Stimulated activated CD8-positive, alpha-beta memory T cell treated with anti-CD3 and anti-CD28 coated beads, Interleukin-12 subunit alpha, Interleukin-12 subunit beta, amount 100 ng/mL, for 4 hours (primary cell): ENCODE measurements at places on chromosomes 1 and 21.

DNA sequence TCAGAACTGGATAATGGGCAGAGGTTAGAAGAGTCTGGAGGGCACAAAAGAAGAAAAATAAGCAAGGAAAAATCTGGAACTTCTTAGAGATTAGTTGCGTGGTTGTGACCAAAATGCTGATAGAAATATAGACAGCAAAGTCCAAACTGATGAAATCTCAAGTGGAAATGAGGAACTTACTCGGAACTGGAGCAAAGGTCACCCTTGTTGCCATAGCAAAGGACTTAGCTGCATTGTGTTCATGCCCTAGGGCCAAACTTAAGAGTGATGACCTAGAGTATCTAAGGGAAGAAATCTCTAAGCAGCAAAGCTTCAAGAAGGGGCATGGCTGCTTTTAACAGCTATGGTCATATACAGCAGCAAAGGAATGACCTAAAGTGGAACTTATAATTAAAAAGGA is 180.0 kb downstream of the TTLL7 start:
- no peak for DNase-seq

GRCh38 chr1:209767706-209768105 is 11.9 kb downstream of the TRAF3IP3 start:
- no peak for DNase-seq

- no peak for DNase-seq
Observed at GRCh38 chr1:10152709-10153284, 57.6 kb upstream of the KIF1B start.

- no peak for DNase-seq
Observed at GRCh38 chr1:161229896-161230295, 4.0 kb downstream of the TOMM40L start.

GRCh38 chr1:62247391-62248168 is 52.9 kb downstream of the L1TD1 start:
- DNase-seq: no peak

- no peak for DNase-seq
Observed at GRCh38 chr1:203152158-203153034, 23.2 kb downstream of the MYBPH start.

- DNase-seq: no peak
Observed at GRCh38 chr1:20711285-20712214, 6.3 kb downstream of the KIF17 start.

GRCh38 chr1:6788946-6789345 is 3.7 kb downstream of the CAMTA1 start:
- DNase-seq: no peak

DNA sequence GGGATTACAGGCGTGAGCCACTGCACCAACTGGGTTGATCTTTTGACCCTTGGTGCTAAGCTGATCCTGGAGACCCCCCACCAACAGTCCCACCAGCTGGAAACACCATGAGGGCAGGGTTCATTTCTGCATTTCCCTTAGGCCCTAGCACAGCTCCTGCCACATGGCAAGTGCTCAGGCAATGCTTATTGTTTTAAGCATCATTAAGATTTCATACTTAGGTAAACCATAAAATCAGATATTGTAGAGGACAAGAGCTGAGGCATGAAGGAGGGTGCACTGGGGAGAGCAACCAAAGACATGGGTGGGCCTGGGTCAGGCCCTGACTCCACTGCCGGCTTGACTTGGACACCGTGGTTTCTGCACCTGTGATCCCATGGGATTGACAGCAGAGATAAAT is 17.7 kb downstream of the CHIT1 start:
- DNase-seq: no peak

DNA sequence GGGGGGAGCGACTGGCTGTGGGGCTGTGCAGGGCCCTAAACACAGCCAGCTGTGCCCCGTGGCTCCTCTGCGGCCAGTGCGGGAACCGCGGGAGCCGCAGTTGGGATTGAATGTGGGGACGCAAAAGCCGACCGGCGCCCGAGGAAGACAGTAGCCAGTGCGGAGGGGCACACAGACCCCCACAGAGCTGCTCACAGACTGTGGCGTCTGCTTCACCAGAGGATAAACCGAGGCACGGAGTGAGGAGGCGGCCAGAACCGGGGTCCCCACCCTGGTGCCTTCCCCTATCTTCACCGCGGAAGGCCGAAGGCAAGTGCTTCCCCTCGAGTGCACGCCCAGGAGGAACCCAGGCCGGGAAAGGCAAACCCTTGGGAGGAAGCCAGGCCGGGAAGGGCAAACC is 8.7 kb upstream of the TMEM52 start:
- no peak for DNase-seq

DNA sequence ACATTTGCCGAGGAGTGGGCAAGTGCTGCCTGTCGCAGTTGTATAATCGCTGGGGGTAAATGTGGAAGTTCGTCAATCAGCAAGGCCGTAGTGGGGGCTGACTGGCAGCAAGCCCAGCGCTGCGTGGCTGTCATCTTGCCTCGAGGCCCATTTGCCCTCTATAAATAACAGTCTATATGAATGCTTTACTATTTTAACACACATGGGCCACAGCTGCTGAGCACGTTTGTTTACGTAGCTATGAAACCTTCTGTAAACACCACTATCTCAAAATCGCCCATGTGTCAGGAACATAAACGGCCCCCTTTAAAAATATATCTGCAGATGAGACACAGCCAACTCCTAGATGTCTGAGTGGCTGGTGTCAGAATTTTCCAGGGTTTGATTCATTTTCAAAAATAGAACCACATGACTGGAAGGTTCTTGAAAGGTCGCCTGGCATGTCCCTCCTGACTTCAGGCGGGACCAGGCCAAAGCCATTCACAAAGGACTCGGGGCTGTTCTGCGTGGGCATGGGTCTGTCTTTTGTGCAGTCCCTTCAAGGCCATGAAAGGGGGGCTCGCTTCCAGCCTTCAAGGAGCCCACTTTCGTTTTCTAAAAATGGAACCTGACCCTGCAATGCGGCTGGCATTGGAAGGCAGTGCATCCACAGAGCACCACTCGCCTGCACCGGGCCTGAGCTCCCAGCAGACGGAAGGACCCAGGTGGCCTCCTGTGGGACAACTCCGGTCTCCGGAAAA is 205.5 kb downstream of the KCNJ6 start:
- no peak for DNase-seq
